Neural progenitor cell (in vitro differentiated cells): ENCODE measurements at places on chromosomes 1 and 21.

DNA sequence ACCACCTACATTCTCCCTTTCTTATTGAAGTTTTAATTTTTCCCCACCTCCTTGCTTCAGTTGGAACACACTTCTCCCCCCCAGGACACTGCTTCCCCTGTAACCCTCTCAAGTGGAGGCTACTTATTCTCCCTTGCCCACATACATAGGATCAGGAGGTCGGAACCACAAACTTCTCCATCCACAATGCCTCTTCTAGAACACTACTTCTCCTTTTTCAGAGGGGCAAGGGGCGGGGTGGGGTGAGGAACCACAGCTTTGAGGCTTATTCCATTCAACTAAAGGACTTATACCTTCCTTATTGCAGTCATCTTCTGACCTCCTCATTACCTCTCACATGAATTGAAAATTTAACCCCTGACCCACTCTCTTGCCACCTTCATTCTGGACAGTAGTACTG is 81.3 kb downstream of the NEK7 start:
- no peak for DNase-seq

DNA sequence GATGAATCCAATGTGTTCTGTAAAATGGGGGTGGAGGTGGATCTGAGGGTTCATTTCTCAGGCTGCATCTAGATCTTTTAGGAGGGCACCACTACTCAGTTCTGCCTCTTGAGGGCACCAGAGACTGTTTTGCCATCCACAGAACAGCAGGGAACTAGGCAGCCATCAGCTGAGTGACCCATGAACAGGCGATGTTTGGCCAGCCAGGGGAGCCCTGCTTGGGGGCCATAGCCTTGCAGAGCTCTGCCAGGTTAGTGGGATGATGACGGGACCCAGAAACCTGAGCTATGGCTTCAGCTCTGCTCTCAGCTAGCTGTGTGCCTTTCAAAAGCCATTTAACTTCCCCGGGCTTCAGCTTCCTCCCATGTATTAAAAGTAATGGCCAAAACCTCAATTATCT is 13.4 kb upstream of the NOS1AP start:
- peak; percentile 83 for DNase-seq

DNA sequence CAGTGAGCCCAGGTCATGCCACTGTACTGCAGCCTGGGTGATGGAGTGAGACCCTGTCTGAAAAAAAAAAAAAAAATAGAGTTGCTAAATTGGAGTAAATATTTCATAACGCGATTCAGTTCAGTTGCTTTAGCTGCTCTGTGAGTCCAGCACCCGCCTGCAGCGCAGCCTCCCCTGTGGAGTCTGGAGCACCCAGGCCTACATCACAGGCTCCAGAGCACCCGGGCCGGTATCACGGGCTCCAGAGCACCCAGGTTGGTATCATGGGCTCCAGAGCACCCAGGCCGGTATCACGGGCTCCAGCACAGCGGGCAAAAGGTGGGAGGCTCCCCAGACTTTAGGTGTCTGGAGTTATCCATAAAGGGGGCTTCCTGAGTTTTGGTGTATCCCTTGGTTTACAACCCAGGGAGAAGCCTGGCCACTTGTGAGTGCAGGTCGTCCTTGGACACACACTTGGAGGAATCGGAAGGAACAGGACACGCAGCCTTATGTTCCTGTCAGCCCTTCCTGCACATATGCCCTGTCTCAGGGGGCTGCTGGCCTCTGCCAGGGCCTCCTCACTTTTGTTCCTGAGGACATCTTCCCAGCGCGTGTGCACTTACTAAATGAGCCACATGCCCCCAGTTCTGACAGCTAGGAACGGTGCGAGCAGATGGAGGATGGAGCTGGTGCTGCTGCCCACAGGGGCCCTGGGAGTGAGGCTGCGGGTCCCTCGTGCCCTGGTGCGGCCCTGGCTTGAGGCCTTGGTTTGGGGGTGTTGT is 25.1 kb downstream of the SKI start:
- no peak for DNase-seq

- no peak for DNase-seq
These were observed 124.3 kb downstream of the PBX1 start for GRCh38 chr1:164683235-164683634.

DNA sequence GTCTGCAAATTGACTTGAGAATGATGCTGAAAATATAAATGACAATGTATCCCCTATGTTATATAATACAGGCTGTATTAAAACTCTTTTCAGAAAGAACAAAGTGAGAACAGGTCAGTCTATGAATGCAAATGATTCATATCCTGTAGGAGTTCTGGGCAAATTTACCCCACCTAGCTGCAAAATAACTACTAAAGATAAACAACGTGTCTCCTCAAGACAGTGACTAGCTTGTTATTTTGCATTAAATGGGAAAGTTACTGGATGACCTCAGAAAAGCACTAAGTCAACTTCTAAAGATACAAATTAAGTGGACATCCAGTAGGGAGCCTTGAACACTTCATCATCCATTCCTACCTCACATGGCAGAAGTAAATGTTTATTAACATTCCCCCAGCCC is 11.1 kb downstream of the RNF19B start:
- no peak for DNase-seq

DNA sequence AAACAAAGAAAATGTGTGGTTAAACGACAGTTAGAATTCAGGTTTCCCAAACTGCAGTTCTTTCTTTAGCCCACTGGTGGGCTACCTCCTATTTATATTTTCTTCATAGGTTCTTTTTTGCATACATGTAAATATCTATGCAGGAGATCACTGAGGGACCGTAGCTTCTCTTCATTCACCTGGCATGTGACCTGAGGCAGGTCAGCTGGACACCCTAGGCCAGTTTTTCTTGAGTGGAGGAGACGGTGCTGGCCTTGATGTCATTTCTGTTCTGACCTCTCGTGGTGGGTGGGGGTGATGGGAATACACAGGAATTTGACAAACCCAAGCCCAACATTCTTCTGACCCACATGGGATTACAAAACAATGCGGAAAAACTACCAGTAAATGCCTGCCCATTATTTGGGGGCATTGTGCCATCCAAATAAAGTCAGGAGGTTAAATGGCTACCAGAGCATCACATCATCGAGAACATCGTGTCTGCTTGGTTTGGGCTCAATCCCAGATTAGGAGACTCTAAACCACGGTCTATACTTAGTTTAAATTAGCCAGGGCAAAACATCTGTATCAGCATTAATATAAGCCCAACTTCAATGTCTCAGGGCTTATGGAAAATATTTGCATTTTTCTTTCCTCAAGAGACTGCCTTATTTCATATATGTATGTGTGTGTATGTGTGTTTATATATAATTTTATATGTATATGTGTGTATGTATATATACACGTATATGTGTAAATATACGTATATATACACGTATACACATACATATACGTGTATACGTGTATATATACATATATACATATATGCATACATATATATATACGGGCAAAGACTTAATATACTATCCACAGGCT is 7.4 kb upstream of the IRF2BP2 start:
- DNase-seq = no peak

DNA sequence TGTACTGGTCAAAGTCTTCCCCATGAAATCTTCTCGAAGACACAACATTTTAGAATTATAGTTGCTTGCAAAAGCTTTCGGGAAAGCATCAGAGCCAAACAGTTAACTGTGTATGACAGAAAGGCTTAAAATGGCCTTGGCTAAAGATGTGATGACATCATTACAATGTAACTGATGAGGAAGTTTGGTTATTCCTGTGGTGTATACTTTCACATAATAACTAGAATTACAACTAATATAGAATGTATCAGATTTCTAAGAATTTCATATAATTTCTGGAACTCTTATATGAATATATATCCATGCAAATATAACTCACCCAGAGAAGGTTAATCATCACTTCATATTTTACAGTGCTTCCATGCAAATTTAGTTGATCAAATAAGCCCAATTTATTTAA is 8.4 kb downstream of the TP73 start:
- no peak for DNase-seq

GRCh38 chr1:21547876-21548275 is 38.7 kb downstream of the ALPL start:
- no peak for DNase-seq

- DNase-seq = no peak
These were observed 857 bp downstream of the GPX7 start for GRCh38 chr1:52602856-52603600.

DNA sequence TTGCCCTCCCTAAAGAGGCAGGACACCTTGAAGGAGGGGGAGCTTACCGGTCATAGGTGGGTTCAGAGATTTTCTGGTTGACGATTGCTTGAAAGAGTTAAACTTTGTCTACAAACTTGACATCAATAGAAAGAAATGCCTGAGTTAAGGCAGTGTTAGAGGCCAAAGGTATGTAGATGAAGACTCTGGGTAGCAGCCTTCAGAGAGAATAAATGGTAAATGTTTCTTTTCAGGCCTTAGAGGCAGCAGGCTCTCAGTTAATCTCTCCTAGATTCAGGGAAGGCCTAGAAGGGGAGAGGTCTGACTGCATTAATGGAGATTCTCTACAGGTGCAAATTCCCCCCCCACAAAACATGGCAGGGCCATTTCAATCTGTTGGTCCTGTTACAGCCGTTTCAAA is 27.7 kb downstream of the MX1 start:
- DNase-seq = no peak

GRCh38 chr1:31434979-31435378 is 22.0 kb downstream of the SERINC2 start:
- no peak for DNase-seq

GRCh38 chr1:110680036-110680735 is 5.4 kb upstream of the KCNA3 start:
- DNase-seq = no peak

GRCh38 chr1:159699246-159699645 is 15.1 kb downstream of the CRP start:
- DNase-seq = no peak

DNA sequence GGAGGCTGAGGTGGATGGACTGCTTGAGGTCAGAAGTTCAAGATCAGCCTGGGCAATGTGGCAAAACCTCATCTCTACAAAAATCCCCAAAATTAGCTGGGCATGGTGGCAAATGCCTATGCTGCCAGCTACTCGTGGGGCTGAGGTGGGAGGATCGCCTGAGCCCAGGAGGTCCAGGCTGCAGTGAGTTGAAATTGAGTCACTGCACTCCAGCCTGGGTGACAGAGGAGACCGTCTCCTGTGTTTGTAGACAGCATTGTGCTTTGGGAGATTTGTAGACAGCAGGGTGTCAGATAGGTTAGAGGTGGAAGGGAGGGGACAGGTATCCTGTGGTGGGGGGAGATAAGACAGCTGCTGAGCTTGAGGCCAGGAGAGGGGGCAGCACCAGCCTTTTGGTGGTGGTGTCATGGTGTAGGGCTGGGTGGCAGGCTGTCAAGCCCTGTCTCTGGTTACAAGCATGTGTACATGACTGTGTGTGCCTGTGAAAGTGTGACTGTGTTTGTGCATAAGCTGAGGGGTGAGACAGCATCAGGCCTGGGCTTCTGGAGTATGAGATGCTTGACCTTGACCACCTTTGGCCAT is 15.2 kb downstream of the PPFIA4 start:
- DNase-seq = no peak

- no peak for DNase-seq
These were observed 11.4 kb downstream of the DOCK7 start for GRCh38 chr1:62676611-62677356.

DNA sequence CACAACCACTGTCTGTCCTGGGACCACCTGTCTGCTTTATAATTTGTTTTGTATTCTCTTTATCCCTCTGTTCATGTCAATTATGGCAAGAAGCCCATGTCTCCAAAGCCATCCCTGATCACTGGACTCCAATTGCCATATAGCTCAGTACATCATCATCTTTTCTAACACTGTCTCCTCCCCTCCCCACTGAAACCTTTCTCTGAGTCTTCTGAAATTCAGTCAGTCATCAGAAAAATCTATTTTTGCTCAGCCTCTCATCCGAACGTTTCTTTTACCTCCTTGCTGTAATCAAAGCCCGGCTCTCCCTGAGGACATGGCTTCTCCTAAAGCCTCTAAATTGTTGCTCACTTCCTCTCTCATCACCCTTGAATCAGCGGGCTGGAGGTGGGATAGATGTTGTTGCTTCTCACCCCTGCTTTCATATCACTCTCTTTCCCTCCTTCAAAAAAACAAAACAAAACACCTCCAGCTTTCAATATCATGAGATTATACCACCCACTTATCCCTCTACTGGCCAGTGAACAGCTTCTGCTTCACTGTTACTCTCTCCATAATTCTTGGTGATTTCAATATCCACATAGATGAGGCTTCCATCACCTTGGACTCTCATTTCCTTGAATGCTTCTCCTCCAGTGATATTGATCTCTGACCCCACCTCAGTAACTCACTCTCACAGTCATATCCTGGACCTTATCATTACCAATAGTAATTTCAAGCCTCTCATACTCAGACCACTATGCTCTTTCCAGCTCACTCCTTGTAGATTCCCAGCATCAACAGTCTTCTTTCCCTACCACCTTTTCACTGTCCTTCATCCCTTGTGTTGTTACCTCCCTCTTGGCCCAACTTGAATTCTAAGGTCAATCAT is 27.8 kb downstream of the RAB3B start:
- no peak for DNase-seq

DNA sequence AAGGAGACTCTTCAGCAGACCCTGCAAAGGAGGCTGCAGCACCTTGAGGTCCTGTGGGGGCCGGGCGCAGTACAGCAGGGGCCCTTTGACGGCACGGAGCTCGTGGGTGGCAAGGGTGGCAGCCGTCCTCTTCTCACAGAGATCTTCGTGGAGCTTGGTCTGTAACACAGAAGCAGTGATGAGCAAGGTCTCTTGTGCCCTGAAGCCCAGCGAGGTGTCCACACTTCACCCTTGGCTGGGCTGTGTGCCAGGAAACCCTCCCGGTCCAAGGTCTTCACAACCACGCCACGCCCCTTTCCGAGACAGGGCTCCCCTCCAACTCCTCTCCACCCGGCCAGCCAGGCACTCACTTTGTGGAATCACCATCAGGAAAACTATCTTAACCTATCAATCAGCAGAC is 11.3 kb downstream of the LRRC47 start:
- DNase-seq = no peak

DNA sequence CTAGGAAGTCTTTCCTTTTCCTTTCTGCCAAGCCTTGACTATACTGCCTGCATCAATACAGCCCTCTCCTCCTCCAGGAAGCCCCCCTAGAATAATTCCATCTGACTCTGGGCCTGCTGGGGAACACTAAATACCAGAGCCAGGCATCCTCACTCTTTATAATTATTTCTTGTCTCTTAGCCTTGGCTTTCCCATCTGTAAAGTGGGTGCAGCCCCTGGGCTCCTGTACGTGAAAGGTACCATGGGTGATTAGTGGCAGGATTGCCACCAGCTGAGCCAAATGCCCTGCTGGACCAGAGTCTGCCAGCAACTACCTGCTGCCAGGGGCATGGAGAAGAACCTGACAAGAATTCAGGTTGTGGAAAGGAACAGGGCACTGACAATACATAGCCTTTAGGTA is 58.7 kb downstream of the LGR6 start:
- no peak for DNase-seq

- DNase-seq = no peak
These were observed 23.6 kb upstream of the ARHGEF16 start for GRCh38 chr1:3430820-3431219.

- DNase-seq = no peak
These were observed 142.2 kb downstream of the PAPPA2 start for GRCh38 chr1:176605176-176605575.

DNA sequence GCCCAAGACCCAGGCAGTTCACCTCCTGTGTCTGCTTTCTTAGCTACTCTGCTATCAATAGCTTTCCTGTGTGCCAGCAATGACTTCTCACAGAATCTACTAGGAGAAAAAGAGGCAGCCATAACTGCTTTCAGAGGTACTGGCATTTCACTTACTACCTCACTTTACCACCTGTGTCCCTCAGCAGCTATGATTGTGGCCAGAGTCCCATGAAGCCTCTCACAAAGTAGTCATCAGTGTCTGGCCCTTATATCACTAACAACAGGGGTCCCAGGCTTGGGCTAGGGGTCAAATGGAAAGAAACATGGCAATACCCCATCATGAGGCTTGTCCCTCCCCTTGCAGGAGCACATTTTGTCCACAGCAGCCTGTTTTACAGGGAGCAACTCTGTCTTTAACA is 62.7 kb upstream of the EPS8L3 start:
- no peak for DNase-seq
